ENCODE measurements at places on chromosomes 13 and 19.

GRCh38 chr19:29389495-29389894 is 136.3 kb upstream of the VSTM2B start:
- DNase-seq: peak; percentile 97

- DNase-seq: no peak
Observed at GRCh38 chr19:16085115-16085514, 8.8 kb downstream of the TPM4 start.

GRCh38 chr19:3631053-3631861 is 4.7 kb upstream of the CACTIN start:
- no peak for DNase-seq

- DNase-seq: peak; percentile 29
Observed at GRCh38 chr13:41456768-41457588, at the start of gene RGCC. Gene RGCC, plus strand, starts transcription at chr13:41457550. Its CDS starts 158 bp downstream, at chr13:41457708.

- no peak for DNase-seq
Observed at GRCh38 chr19:50000038-50000840, 24.9 kb downstream of the VRK3 start.
